ENCODE measurements at places on chromosomes 2 and 18.

- no peak for DNase-seq
Observed at GRCh38 chr2:4718777-4719176, 973.4 kb upstream of the SOX11 start.

- DNase-seq, result no peak
Observed at GRCh38 chr18:42183746-42184145, 228.7 kb downstream of the PIK3C3 start.

DNA sequence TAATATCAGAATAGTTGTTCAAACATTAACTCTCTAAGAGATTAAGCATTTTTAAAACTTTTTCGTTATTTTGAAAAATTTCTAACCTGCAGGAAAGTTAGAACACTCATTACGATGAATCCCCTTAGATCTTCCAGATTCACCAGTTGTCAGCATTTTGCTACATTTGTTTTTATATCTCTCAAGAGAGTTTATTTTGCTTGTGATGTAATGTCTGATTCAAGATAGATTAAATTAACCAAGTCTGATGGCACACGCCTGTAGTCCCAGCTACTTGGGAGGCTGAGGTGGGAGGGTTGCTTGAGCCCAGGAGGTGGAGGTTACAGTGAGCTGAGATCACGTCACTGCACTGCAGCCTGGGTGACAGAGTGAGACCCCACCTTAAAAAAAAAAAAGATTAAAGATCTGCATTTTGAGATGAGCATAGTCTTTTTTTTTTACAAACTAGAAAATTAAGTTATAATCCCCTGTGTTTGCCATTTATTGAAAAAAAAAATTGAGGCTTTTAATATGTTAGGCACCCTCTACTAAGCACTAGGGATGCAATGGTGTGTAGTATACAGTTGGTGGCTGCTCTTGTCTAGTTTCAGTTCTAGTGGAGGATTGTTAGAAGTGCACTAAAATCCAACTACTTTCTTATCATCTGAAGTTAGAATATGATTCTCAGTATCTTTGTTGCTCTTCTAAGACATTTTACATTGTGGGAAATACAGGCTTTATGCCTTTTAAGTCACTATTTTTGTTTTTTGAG lies 20.9 kb downstream of the RAB10 start:
- no peak for DNase-seq

DNA sequence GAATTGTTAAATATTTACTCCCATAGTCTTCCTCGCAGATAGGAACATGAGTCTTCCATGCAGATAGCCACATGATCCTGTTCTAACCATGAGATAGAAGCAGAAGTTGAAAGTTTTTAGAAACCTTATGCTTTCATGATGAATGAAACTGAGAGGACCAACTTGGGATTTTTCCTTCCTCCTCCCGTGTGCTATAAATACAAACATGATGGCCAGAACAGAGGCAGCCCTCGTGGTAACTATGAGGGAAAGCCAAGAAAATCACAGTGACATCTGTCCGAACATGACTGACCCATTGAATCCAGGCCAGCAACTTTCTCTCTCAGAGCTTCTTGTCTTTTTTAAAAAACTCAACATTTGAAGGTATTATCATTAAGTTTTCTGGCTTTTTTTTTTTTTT lies 78.5 kb downstream of the ACAA2 start:
- no peak for DNase-seq

GRCh38 chr2:18518116-18519111 lies 42.0 kb downstream of the RDH14 start:
- no peak for DNase-seq

GRCh38 chr2:147355706-147356105 lies 489.1 kb upstream of the ACVR2A start:
- DNase-seq, result no peak

Data from natural killer cell (primary cell).